ENCODE measurements at places on chromosomes 2 and 18. TPM values are rescaled to one million over a fixed set of nuclear protein-coding genes. Genes with fewer than 3 reads are reported as not detected.

The SNTG2 gene
- total RNA-seq = 0.41 TPM

The PRSS56 gene
- total RNA-seq = 0.38 TPM

The TMEM182 gene
- 6.7 TPM for total RNA-seq

The NCKAP5 gene
- not detected for total RNA-seq

The FBXO48 gene
- 1.8 TPM for total RNA-seq

The HAAO gene
- total RNA-seq = 4.7 TPM

The MROH2A gene
- total RNA-seq = not detected
